Stimulated activated CD4-positive, alpha-beta T cell treated with anti-CD3 and anti-CD28 coated beads, Interleukin-2, amount 100 ng/mL, for 4 hours (primary cell): ENCODE measurements at places on chromosomes 12 and 14.
A peak's percentile ranks its signal among the peaks of the same experiment; 100 is the strongest.

GRCh38 chr12:90098132-90098779 is 389.6 kb upstream of the ATP2B1 start:
- no peak for DNase-seq

DNA sequence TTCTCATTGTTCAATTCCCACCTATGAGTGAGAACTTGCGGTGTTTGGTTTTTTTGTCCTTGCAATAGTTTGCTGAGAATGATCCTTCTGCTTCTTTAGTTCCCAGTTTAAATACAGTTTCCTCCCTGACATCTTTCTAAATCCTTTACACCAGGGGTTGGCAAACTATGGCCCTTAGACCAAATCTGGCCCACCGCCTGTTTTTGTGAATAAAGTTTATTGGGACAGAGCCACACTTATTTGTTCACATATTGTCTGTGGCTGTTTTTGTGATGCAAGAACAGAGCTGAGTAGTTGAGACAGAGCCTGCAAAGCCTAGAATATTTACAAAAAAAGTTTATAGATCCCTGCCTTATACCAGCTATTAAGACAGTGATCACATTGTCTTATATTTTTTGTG is 53.7 kb downstream of the SERPINA10 start:
- no peak for DNase-seq

DNA sequence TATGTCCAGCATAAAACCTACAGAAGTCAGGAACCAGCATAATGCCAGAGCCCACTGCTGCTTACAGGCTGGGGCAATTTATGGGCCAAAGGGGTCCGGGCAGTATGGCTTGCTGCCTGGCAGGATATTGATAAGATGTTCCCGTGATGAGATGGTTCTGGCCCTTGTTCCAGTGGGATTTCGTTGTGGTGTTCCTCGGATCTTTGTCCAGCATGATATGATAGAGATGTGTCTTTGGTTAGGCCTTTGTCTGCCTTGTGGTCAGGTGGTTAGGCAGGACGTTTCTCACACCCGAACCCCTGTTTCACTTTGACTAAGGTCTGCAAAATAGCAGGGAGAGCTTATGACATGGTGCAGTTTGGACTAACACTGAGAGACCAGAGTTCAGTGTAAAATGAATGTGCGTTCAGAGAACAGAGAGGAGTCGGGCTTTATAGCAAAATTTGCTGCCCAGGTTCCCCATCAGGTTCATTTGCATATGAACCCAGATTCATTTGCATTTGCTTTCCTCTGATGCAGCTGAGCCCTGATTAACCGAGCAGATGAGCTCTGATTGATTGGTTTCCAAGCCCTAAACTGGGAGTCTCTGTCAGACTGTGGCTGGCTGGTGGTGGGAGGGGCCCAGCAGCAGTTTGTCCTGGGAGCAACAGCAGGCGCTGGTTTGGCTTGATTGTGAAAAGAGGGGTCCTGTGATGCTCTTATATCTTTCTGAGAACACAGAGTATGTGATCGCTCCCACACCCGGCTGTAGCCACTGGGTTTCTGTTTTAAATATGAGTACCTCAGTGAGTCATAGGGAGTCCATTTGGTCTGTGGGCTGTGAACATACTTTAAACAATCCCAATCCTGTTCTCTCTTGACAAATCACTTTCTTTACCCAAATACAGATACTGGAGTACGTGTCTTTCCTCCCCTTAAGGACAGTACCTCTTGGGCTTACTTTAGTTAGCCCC is 156.3 kb upstream of the PZP start:
- no peak for DNase-seq

DNA sequence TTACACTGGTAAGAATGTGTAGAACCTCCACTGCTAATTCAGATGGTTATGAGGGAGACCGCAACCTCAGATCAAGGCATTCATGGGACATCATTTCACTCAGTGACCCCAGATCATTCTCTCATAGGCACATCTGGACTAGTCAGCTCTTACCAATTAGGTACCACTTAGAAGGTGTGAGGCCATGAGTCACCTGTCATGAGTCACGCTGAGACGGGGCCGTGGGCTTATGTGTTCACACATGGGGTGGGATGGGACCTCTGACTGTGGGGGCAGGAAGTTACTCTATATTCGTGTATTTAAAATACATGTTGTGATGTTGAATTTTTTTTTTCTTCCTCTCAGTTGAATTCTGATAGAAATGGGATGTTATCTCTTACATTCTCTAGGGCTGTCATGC is 55.9 kb downstream of the CCDC92 start:
- peak; percentile 63 for DNase-seq

DNA sequence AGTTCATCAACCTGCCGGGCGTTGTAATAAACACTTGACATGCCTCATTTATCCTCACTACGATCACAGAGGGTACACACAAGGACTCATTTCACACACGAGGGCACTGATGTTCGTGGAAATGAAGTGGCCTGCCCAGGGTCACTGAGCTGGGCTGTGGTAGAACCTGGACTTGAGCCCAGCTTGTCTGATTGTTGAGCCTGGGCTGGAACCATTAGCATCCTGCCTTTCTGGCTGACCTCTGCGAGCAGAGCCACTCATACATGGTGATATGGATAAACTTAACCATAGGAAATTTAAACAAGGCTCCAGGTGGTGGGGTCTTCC is 16.6 kb upstream of the JDP2 start:
- no peak for DNase-seq

- DNase-seq, result no peak
Measured at GRCh38 chr12:120791669-120792176, 66.1 kb downstream of the ACADS start.

DNA sequence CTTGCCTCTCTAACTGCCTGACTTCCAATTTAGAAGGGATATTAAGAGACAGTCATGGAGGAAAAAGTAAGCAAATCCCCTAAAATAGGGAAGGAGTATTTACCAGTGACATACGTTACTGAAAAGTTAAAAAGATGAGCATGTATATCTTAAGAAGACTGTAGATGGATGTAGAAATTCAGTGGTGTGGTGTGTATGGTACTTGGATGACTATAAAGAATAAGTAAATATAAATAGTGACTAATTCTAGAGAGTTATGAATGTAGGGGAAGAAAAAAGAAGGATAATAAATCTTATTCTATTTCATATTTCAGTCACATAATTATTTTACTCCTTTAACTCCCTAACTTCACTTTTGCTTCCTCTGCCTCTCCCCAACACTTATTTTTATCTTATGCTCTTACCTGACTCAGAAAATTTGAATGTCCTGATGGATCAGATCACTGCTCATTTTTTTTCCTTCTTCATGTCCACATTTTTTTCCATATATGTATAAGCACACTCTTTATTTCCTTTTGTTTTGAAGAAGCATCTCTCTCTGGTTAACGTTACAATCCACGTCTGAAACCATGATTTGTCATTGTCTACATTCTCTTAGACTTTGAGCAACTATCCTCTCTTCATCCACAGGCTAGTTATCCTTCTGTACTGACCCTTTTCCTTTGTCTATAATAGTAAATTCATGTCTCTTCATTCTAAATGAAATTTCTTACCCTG is 422.7 kb upstream of the SYT1 start:
- DNase-seq, result no peak

DNA sequence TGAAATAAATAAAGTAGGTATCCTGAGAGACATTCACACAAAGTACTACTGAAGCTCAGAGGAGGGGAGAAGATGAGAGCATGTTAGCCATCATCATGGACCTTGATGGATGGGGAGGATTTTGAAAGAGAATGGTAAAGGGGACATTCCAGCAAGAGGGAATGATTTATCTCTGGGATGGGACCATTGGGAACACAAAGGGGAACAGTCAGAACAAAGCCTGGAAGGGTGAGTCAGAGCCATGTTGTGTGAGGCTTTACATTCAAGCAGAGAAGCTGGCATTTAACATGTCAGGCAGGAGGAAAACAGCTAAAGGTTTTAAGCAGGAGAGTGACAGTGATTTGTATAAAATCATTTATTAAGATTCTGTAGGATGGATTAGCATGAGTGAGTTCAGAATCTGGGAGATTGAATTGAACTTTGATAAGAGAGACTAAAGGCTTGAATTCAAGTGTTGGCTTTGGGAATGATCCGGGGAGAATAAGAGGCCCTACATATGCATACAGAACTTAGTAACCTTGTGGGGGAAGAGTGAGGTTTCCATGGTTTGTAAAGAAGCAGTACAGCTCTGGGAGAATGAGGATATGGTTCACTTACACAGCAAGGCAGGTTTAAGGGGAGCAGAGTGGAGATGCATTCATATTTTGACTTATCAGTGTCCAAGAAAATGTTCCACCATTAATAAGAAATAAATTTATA is 174.4 kb downstream of the SYT10 start:
- DNase-seq, result no peak

GRCh38 chr14:22653012-22653621 is 9.0 kb upstream of the OR6J1 start:
- DNase-seq, result peak; percentile 25

- DNase-seq, result no peak
Measured at GRCh38 chr12:71315328-71315985, 124.1 kb upstream of the LGR5 start.

GRCh38 chr14:96089401-96089800 is 50.2 kb downstream of the C14orf132 start:
- no peak for DNase-seq

DNA sequence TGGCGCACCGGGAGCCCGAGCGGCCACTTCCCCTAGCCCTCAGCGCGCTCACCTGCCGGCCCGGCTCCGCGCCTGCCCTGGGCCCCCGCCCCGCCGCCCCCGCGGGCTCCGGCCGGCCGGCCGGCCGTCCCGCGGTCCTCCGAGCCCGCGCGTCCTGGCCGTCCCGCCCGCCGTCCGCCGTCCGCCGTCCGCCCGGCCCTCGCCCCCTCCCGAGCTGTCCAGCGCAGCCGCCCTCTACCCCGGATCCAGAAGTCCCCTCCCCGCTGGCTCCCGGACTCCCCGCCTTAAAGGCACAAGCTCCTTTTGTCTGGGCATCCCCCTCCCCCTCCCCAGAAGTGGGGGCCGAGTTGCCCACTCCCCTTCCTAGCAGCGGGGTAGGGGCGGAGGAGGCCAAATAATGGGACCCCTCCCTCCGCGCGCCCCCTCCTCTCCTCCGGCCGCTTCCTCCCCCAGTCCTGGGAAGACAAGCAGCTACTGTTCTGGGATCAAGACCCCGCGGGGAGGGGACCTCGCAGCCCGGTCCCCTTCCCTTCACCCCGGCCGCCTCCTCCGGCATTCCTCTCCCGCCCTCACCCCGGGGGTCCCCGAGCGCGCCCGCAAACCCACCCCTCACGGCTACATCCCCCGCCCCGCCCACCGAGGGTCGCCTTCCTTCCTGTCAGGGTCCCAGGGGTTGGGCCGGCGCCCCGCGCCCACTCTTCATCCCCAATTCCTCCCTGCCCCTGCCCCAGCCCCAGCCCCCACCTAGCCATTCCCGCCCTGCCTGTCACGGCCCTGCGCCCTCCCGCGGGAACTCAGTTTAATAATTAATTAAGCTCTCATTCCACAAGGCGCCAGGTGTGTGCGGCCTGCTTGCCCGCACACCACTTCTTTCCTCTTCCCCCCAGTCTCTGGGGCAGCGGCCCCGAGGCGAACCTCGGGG is at the start of gene ADCY6:
Gene ADCY6, minus strand, starts transcription at position 236 of the 922 bp plus-strand sequence. CDS start 5,655 bp downstream, outside the sequence.
- DNase-seq, result no peak

DNA sequence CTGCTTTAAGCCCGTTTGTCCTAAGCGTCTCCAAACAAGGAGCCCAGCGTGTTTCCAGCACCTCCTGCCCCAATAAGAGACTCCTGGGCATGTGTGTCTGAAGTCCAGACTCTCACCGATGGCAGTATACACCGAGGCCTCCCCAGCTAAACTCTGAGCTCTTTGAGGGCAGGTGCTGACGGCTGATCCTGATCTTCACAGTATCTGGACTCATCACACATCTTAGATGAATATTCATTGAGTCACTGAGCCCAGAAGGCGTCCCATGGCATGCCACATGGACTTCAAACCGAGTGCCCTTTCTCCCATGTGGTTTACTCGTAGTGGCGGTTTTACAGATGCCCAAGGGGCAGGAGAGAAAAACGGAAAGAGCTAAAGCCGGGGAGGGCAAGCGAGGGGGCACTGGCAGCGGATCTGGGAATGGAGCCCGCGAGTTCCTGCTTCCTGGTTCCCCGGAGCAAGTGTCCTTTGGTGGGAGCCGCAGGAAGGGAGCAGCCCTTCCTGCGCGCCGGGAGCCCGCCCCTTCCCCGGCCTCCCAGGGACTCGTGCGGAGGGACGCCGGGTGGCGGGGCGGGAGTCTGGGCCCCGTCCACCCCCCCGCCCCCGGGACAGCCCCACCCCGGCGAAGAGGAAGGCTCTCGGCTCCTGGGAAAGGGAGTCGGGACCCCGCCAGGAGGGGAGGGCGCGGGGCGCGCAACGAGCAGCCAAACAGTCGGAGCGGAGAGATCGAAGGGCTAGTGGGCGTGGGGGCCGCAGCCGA is 585 bp upstream of the TEAD4 start:
- no peak for DNase-seq

GRCh38 chr12:47863985-47864384 is 40.8 kb downstream of the VDR start:
- no peak for DNase-seq

GRCh38 chr12:117643971-117644370 is 282.5 kb upstream of the NOS1 start:
- DNase-seq, result no peak

DNA sequence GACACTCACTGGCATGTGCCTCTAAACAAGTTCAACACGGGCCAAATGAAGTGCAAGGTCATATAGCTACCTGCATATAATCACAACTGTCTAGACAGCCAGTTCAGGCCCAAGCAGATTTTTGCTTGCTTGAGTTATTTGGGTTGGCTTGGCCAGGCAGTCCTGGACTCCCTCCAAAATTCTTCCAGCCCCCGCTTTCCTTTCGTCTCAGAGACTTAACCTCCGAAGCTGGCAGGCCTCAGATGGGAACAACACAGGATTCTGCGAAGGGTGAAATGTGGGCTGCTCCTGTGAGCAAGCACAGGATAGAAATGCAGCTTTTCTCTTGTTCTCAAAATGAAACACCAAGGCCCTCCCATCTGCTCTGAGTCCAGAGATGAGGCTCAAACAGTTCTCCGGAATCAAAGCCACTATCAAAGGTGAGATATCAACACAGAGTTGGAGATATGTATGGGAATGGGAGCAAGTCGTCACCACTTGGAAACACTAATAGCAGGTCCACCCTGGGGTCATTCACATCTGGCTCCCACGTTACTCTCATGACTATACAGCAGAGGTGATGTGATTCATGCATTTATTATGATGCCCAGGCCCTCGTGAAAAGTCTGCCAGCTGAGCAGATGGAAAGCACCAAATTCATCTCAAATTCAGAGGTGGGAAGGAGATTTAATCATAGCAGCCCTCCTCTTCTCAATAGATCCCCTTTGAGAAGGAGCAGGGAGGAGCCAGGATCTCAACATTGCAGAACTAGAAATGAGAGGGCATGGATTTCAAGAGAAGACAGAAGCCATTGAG is 389.8 kb downstream of the NUAK1 start:
- DNase-seq, result no peak

DNA sequence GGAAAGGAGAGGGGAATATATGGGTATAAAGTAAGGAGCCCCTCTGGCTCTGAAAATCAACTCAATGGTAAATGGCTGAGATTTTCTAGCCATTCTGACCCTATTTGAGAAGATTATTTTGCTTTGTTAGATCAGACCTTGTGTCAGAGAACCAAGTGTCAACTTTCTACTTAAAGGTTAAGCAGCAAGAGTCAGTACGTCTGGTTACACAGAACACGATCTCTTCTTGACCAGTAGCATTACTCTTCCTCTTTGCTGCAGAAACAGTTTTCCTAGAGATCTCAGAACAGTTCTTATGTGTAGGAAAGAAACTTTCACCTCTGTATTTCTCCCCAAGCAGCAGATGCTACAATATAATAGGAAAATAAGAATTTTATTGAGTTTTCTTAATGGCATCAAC is 47.4 kb upstream of the BTG1 start:
- no peak for DNase-seq

GRCh38 chr12:25977047-25977446 is 18.6 kb downstream of the RASSF8 start:
- no peak for DNase-seq
